ENCODE measurements at places on chromosomes 7 and 10.

DNA sequence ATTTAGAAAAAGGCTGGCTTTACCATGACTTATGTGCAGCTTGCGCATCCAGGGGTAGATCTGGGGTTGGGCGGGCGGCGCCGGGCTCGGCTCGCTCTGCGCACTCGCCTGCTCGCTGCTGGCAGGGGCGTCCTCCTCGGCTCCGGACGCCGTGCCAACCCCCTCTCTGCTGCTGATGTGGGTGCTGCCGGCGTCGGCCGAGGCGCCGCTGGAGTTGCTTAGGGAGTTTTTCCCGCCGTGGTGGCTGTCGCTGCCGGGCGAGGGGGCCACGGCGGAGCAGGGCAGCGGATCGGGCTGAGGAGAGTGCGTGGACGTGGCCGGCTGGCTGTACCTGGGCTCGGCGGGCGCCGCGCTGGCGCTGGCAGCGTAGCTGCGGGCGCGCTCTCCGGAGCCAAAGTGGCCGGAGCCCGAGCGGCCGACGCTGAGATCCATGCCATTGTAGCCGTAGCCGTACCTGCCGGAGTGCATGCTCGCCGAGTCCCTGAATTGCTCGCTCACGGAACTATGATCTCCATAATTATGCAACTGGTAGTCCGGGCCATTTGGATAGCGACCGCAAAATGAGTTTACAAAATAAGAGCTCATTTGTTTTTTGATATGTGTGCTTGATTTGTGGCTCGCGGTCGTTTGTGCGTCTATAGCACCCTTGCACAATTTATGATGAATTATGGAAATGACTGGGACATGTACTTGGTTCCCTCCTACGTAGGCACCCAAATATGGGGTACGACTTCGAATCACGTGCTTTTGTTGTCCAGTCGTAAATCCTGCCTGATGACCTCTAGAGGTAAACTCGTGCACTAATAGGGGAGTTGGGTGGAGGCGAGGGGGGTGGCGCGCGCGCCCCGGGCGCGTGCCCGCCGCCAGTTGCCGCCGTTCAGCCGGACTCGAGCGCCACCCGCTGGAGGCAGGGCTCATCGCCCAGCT, at the start of gene HOXA5:
Gene HOXA5 (minus strand): TSS at position 659 of the 927 bp plus-strand sequence. CDS start 74 bp downstream, at position 585.
- no peak for DNase-seq

DNA sequence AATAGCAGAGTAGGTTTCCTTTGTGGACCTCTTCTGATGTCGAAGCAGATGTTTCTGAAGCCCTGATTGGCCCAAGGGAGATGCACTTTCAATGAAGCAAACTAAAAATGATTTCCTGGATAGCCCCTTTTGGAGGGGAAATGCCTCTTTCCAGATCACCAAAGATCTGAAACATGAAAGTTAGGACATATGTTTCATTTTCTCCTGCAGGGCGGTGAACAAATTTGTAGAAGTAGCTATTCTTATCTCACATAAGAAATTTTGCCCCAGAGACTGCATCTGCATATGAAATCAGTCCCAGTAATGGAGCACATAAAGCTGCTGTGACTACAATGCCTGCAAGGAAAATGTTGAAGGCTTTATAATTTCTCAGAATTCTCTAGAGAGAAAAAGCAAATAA, 56.0 kb downstream of the THSD7A start:
- no peak for DNase-seq

- DNase-seq, result peak; percentile 57
Observed at GRCh38 chr7:28685242-28685643, 272.9 kb downstream of the TRIL start.

- DNase-seq, result no peak
Observed at GRCh38 chr7:3415861-3416312, 114.8 kb downstream of the SDK1 start.

- DNase-seq, result no peak
Observed at GRCh38 chr7:6500691-6501090, 50.6 kb downstream of the GRID2IP start.

GRCh38 chr7:116872026-116872425, 9.6 kb downstream of the CAPZA2 start:
- no peak for DNase-seq

- no peak for DNase-seq
Observed at GRCh38 chr10:130742941-130743675, 568.4 kb downstream of the TCERG1L start.

- DNase-seq, result no peak
Observed at GRCh38 chr7:7978860-7979259, 10.3 kb downstream of the GLCCI1 start.

GRCh38 chr10:3691482-3691881, 93.5 kb downstream of the KLF6 start:
- no peak for DNase-seq

DNA sequence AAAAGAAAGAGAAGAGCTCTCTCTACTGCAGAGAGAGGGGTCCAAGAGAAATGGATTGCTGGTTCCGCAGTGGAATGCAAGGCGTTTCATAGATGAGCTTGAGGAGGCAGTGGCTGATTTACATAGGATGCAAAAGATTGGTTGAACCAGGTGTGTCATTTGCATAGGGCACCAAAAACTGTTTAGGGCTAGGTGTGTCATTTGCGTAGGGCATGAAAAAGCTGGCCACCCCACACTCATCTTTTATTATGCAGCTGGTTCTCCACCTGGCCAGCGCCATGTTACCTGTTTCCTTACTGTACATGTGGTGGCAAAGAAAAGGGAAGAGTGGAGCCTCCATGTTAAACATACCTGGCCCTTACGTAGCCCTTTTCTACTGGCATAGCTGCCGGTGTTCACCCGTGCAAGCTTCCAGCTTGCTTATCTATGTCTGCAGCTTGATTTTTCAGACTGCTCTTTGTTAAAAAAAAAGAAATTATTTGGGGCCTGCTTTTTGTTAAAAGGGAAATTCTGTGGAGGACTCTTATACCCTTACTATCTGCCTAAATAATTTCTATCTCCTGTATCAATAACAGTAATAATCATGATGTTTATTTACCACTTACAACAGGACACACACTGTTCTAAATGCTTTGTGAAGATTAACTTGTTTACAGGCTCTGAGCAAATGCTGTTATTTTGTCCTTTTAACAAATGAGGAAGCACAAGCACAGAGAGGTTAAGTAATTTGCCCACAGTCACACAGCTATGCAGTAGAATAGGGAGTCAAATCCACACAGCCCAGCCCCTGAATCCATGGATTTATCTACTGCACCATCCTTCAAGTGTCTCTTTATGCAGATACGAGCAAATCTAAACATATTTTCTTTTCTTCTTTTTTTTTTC, 33.3 kb downstream of the CASP7 start:
- DNase-seq, result no peak

DNA sequence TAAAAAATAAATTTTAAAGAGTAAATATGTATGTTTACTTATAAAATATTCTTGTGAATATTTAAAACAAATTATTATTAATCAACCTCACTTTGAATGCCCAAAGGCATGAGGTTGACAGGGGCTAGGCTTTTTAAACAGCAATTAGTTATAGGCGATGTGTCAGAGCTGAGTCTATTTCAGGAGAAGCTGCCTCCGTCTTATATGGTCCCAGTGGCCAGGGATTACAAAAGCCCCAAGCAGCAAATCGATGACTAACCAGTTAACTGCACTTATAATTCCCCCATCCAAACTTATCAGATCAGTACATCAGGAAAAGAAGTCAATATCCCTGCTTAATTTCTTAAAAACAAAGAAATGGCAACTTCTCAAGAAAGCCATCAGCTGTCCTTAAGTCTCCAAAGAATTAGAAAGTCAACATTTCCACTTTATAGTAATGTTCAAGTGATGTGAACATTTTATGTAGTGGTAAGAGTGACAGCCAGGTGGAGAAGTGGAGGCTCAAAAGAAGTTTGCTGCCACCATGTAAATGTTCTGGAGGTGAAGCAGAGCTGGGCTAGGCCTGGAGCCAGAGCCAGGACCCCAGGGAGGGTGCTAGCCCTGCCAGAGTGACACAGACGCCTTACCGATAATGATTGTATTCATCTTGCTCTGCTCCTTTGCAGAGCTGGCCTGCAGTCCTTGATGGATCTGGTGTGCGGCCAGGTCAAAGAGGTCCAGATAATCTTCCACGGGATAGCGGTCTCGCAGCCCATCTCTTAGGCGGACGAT, 51.5 kb downstream of the CHST15 start:
- no peak for DNase-seq

DNA sequence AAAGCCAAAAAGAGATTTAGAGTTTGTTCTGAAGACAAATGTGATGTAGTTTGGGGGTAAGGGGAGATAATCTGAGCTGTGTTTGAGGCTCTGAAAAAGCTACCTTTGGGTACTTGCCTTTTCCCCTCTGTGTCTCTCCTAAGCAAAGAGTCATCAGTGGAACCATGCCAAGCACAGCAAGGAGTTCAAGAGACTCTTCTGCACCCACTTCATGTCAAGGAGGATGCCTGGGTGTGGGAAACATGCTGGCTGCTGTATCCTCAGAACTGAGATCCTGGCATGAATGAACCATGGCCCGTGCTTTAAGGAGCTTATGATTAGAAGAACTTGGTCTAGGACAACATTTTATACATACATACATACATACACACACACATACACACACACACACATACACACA, 142.9 kb downstream of the NOC3L start:
- DNase-seq, result no peak

DNA sequence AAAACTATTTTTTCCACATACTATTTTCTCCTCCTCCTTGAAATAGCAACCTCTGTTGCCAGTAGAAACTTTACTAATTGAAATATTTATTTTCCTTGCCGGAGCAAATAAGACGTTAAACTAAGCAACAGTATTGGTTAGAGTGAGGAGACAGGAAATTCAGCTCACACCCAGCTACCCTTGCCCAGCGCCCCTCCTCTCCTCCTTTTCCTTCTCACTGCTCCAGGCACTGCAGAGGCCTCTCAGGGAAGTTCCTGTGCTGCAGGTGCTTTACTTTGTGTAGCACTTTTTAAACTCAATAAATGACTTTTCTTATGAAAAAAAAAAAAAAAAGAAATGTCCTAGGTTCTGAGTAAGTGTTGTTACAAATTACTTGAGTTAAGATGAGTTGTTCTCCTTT, 134.0 kb downstream of the SEMA3E start:
- no peak for DNase-seq

GRCh38 chr10:99403674-99404073, 26.8 kb downstream of the GOT1 start:
- DNase-seq, result no peak

DNA sequence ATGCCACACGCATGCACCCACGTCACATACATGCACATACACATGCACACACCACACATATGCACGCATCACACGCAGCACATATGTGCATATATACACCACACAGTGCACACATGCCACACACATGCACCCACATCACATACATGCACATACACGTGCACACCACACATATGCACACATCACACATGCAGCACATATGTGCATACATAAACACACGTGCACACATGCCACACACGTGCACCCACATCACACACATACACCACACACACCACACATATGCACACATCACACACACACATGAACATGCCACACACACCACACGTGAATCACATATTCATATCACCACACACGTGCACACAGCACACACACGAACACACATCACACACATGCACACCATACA, 338.8 kb downstream of the PTPRN2 start:
- no peak for DNase-seq

DNA sequence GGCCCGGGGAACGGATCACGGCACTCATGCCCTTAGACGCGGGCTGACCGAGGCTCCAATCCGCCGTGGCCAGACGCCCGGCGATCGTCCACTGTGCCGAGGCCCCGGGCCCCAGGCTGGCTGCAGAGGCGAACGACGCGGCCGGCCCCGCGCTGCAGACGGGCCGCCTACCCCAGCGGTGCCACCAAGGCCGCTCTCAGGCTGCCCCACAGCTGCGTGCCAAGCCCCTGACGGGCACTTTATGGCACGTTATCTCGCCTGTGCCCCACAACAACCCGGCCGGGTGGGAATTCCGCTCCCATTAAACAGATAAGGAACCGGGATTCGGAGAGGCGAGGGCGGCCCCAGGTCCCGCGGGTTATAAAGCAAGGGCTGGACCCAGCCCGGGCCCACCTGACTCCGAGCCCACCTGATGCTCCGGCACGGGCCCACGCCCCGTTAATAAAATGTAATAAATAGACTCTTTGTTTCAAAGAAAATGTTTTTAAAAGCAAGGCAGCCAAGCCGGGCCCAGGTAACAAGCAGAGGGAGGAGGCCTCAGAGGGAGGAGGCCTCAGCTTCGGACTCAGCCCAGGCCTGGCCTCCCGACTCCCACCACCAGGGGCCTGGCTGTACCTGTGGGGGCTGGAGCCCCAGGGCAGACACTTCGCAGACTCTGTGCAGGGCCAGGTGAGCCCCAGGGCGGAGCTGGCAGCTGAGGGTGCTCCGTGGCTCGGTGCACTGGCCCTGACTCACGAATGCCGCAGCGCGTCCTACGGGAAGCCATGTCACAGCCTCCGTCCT, 79.7 kb downstream of the FOXL3 start:
- no peak for DNase-seq

- DNase-seq, result no peak
Observed at GRCh38 chr10:30591249-30591670, 38.3 kb downstream of the LYZL2 start.

GRCh38 chr7:131327049-131327625, 539 bp upstream of the MKLN1 start:
- no peak for DNase-seq

GRCh38 chr10:88546497-88546896, 36.6 kb downstream of the RNLS start:
- DNase-seq, result no peak

DNA sequence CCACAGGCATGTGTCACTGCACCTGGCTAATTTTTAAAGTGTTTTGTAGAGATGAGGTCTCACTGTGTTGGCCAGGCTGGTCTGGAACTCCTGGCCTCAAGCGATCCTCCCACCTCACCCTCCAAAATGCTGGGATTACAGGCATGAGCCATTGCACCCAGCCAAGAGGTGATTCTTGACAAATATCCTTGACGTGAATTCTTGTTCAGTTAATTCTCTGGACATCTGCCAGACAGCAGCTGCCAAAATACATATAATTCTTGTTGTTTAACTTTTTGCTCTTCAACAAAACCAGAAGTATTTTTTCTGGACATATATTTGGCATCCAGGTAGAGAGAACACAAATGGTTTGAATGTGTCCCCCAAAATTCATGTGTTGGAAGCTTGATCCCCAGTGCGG, 3.2 kb downstream of the ACADSB start:
- DNase-seq, result no peak

DNA sequence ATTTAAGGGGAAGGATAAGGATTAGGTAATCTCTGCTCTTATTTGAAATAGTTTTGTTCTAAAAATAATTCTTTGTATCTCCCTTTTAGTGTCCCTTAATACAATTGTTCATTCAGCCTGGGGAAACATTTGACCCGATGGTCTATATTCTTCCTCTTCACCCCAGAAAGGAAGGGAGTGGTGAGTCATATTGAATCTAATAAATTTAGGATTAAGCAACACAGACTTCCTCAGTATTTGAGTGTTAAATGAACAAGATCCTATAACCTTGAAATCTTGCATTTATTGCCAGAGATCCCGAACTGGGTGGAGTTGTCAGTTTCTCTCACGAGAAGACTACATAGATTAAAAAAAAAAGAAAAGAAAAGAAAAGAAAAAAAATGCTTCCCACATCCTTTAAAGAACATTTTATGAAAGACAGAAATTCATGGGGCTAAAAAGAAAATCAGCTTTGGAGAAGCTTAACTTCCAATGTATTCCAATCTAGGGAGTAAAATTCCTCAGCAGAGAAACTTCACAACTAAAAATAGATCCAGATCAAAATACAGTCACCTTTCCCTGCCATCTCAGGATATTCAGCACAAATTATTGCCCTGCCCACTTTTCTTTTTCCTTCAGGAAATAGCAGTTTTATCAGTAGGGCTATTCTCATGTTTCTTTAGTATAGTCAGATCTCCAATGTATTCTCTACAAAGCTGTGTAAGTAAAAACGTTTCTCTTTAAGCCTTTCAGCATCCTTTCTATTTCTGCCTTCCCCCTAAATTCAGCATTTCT, 82.2 kb downstream of the SEMA3D start:
- DNase-seq, result no peak

GRCh38 chr10:50358411-50358810, 107.1 kb upstream of the ASAH2 start:
- no peak for DNase-seq
